ENCODE measurements at places on chromosomes 1 and 21.

GRCh38 chr1:10495952-10496351 lies 21.2 kb downstream of the PEX14 start:
- no peak for DNase-seq

- peak; percentile 37 for DNase-seq
Observed at GRCh38 chr1:236451796-236452373, 57.8 kb downstream of the EDARADD start.

- no peak for DNase-seq
Observed at GRCh38 chr1:17762313-17762712, 7.2 kb downstream of the ACTL8 start.

- no peak for DNase-seq
Observed at GRCh38 chr1:65395887-65396612, 24.4 kb upstream of the LEPR start.

DNA sequence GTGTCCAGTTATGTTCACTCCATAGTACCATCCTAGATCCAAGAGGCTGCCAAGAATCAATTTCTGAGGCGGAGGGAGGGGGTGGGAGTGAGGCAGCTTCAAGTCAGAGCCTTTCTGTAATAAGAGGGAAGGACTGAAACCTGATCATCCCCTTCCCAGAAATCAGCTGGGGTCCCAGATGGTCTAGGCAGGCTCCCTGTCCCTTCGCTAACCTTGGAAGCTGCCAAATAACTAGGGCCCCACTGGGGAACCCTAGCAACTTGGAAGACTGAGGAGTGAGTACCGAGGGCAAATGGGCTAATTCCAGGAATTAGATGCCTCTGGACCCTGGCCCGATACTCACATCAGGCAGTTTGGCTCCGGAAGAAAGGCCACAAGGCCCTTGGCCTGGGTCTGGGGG lies 113.3 kb downstream of the NAV1 start:
- no peak for DNase-seq

DNA sequence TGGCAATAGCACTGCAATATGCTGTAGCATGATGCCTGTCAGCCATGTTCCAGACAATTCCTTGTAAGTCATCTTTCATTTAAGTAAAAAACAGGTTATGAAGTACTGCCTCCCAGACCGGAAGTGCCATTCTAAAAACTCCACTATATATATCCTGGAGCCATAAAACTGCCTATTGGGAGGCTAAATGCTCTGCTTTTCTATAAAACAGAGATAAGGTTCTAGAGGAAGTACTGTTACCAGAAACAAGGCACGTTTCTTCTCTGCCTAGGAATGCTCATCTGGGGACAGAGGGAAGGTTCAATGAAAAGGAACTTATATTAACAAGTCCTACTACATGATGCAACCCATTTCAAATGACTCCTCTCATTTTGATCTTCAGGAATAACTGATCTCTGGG lies 66.8 kb downstream of the GPR137B start:
- no peak for DNase-seq

Measured in colonic mucosa (tissue), 4 donors.